ENCODE measurements at places on chromosomes 5 and 9. TPM values are rescaled to one million over a fixed set of nuclear protein-coding genes. Genes with fewer than 3 reads are reported as not detected.

- DNase-seq = peak; percentile 34
Observed at GRCh38 chr5:218457-219291, 554 bp downstream of the SDHA start.

GRCh38 chr9:71747576-71747975, 20.7 kb downstream of the CEMIP2 start:
- no peak for DNase-seq

TAF11L10 gene
- not detected for total RNA-seq

RIGI gene
- total RNA-seq = 7.3 TPM

DNA sequence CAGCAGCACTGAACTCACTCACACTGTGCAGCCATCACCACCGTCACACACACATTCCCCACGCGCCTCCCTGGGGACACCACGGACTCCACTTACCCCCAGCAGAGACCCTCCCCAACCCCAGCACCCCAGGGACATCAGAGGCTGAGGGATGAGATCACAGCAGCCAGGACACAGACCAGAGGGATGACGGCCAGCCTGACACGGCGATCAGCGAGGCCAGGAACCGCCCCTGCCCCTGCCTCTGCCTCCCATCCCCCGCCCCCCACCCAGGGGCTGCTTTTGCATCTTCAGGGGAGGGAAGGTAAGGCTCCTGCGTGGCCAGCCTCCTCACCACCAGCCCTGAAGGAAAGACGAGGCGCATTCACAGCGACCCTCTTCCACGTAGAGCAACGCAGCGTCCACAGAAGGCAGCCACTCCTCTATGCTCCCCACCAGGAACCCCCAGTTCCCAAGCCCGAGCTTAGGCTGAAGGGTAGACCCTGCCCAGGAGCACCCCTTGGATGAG, 104.5 kb downstream of the VAV2 start:
- DNase-seq = no peak

MYOZ3 gene
- not detected for total RNA-seq

DNA sequence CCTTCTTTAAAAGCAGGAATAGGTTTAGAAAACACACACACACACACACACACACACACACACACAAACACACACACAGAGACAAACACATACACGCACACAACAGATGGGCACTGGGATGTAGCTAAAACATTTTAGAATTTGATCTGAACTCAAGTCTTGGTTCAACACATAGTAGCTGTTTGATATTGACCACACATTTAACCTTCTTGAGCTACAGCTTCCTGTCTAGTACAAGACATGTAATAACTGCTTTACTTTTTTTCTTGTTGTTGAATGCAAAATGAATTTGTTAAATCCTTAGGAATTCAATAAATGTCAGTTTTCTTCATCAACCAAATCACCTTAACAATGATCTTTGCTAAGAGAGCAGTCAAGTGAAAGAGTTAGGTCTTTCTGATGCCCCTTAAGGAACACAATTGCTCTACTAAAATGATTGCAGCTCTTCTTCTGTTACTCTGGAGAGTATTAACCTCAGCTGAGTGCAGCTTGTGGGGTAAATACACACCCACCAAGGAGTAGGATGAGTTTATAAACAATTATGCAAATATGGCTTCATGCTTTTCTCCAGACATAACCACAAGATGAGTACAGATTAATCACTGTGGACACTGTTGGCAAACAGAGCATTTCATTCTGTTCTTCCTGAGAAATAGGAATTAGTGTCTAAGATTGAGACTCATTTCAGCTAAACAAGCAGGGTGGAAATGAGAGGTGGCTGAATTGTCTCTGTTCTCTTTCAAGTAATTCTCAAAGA, 302.9 kb upstream of the PAPPA start:
- peak; percentile 51 for DNase-seq

SOHLH1 gene
- total RNA-seq = not detected

DNA sequence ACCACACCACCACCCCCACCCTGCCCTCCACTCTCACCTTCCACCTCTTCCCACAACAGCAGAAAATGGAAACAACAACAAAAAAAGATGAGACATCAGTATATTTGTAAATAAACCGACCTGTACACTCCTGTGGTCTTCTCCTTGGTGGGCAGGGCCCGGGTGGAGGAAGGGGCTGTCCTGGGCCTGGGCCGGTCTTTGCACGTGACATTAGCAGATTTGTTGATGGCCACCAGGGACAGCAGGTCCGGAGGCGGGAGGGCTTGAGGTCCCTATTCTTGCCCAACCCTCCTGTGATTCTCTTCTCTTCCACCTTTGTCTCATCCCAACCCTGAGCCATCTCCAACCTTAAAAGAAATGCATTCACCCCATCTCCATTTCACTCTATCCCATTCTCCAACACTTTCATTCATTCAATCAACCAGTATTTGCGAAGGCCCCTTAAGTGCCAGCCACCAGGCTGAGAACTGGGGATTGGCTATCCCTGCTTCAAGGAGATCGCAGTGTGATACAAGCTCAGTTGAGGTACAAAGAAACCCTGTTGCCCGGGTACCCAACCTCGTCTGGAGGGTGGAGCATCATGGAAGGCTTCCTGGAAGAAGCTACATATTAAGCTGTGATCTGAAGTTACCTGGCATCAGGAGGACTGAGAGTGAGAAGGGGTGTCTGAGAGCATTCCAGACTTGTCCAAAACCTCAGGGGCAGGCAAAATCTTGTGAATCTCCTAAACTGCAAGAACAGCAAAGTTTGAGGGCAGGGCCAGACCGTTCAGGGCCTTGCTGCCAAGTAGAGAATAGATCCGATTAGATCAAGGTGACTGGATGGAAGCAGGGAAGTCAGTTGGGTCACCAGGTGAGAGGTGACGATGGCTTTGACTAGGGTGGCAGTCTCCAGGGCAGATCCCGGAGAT, 87.4 kb downstream of the LMX1B start:
- no peak for DNase-seq

CARTPT gene
- not detected for total RNA-seq

- DNase-seq = peak; percentile 83
Observed at GRCh38 chr5:66989286-66989685, 207.3 kb downstream of the CD180 start.

TAS2R1 gene
- not detected for total RNA-seq

DNA sequence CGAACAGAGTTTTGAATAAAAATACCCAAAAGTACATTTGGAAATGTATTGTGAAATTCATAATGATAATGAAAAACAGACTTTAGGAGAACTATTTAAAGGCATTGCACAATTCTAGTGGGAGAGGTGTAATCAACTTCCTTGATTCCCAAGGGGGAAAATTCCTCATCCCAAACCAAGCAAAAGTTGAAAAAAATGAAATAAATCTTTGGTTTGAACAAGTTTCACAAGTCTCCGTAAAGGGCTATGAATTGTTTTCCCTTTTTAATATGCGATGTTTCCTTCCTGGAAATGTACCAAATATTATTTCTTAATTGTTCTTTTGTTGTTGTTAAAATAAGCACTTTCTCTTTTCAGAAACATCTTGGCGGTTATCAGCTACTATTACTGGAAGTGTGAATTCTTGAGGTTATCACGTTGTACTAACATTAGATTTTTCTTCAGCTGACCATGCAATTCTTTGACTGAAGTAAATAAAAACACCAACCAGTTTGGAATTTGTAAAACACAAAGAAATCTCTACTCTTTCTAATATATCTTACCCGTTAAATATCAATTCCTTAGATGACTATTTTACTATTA, 59.3 kb downstream of the SVEP1 start:
- no peak for DNase-seq

DNA sequence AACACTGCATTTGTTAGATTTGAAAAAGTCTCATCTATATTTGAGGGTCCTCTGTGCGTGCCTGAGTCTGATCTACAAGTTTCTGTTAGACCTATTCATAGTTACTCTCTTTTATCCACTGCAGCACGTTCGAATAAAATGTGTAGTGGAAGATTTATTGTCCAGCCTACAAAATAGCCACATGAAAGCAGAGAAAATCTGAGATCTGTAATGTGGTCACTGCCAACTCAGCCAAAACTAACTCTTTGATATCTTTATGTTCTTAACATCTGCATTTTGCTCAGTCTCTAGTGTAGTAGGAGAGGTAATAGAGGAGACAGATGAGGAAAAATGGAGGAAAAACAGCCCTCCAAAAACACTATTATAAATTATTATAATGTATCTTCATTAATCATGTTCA, 354.0 kb downstream of the NPR3 start:
- DNase-seq = no peak

GRCh38 chr5:19235101-19235584, 752.9 kb downstream of the CDH18 start:
- DNase-seq = peak; percentile 30

GABRA1 gene
- not detected for total RNA-seq

DNA sequence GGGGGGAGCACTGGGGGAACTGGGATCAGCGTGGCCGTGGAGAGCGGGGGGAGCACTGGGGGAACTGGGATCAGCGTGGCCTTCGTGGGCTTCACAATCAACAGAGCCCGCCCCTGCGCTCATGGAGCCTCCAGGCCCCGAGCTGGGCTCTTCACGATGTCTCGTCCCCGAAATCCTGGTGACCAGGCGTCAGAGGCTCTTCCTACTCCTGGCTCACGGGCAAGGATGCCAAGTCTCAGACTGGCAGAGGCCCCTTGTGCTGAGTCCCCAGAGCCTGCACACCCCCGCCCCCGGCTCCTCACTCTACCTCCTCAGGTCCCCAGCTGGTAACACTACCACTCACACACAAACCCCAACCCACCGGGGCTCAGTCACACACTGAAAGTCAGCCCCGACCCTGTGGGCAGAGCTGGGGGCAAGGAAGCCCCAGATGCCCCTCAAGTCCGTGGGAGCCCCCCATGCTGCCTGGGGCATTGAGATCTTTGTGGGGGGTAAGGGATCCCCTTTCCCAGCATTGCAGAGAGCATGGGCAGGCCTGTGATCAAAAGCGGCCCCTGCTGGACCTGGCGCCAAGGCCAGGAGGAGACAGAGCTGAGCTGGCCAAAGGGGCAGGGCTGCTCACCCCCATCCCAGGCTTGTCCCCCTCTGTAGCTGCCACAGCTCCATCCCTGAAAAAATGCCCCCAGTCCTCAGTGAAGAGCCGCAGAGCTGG, 26.7 kb downstream of the LHX3 start:
- no peak for DNase-seq

GRCh38 chr5:138408023-138408422, 30.8 kb upstream of the REEP2 start:
- no peak for DNase-seq

DNA sequence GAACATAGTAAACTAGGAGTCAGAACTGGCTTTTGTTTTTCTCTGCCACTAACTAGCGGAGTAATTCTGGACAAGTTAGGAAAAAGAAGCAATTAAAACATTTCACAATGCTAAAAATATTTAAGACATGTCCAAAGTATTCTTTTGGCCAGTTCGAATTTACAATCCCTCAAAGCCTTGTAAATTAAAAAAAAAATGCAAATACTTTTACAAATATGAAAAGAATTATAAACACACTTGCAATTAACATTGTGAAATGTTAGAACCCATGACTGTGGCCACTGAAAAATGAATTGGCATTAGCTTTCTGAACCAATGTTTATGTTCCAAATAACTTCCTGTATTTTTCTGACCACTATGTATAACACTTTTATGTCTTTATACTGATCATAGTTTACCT, 2.2 kb downstream of the RAD1 start:
- DNase-seq = no peak

DNA sequence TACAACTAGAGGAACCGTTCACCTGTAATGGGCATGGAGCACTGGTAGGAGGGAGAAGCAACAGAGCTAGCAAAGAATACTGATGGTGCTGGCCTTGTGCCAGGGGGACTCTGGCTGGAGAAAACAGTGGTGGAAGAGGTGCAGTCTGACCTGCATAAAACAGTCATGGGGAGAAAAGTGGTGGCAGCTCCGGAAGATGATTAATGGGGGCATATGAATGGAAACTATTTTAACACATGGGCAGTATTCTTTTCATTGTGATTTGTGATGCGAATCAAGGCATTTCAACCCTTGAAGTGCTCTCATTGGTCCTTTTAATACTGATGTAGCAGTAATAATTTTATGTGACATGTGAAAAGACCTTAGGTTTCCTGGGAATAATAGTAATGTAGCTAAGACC, 219.6 kb downstream of the ADAMTS6 start:
- peak; percentile 2 for DNase-seq

PCDHGB6 gene
- total RNA-seq = 0.10 TPM

GRCh38 chr5:134490255-134490924, 35.1 kb upstream of the JADE2 start:
- DNase-seq = no peak

Measured in HT1080 (cell line).